NCI-H1694 (cell line): ENCODE measurements at places on chromosomes 7 and 10.

DNA sequence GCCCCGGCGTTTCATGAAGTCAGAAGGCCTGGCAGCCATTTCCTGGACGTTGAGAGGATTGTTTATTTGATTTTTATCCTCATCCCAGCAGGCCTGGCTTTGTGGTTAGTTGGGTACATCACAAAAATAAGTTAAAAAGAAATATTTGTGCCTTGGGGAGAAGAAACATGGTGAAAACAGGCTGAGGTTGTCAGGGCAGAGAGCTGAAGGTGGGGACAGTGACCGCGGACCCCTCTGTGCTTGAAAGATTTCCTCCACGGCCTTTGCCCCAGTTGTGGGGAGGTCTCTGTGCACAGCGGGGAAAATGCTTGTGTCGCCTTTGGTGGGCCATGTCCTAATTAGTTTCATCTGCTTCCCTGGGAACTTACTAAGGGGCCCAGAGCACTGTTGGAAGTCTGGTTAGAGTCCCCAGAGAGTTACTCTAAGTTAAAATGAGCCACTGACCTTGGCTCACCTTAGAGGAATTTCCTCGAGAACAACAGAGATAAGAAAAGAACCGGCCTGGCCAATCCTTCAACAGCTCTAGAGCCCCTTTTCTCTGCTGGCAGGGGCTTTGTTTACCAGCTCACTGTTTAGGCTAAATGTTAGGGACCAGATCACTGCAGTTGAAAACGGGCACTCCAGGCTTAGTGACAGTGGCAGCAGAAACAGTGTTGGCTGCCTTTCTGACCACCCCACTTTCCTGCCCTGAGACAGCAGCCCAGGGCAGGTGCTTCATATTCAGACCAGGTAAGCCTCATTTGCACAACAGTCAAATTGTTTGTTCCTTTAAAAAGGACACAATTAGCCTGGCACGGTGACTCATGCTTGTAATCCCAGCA lies 37.9 kb downstream of the CRCP start:
- DNase-seq = no peak

DNA sequence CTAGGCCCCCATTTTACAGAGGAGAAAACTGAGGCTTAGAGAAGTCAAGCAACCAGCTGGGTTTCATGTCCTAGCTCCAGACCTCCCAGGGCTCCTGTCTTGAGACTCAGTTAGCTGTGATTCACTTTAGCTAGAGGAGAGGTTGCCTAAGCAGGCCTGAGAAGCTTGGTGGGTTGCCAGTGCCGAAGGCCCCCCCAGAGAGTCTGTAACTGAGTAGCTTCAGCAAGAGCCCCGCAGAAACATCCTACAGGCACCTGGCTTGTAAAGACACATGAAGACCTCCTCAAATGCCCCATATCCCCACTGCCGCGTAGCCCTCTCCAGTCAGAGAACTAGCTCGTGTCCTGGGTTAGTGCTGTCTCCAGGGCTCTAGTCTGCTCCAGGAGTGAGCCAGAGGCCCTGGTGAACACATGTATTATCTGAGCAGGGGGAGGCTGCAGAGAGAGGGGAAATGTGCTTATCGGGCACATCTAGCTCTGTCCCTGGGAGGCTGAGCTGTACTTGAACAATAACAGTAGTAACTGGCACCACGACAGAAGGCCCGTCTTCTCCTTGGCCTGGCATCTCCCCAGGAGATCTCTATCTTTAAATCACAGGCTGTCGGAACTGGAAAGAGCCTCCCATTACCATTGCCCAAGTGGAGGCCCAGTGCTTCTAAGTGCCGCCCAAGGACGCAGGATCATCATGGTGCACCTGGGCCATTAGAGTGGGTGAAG lies 28.9 kb downstream of the UNC5B start:
- no peak for DNase-seq

- DNase-seq = peak; percentile 48
Observed at GRCh38 chr7:93461350-93461749, 113.2 kb downstream of the CALCR start.

DNA sequence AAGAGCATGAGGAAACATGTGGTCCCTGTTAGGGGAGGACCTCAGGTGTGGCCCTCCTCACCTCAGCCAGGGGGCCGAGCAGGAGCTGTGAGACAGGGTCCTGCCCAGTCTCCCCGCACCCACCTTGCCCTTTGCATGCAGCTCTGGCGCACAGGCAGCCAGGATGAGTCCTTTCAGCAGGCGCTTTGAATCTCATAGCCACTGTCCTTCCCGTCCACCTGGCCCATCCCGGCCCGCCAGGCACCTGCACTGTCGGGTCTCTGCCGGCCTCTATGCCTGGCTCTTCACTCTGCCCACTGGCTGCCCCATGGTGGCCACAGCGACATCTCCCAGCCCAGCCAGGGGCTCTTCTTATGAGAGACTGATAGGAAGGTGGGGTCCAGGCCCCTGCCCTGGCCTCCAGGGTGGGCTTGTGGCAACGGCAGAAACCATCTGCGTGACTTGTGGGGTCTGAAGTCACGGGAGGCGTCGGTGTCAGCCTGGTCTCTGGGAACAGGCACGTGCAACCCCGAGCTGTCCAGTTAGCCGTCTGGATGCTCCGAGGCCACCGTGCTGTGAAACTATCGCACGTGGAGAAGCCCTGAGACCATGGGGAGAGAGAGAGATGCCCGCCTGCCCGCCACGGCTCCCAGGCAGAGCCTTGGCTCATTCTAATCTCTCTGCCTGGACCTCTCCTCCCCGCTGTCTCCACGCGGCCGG lies 37.4 kb downstream of the FOXL3 start:
- no peak for DNase-seq

DNA sequence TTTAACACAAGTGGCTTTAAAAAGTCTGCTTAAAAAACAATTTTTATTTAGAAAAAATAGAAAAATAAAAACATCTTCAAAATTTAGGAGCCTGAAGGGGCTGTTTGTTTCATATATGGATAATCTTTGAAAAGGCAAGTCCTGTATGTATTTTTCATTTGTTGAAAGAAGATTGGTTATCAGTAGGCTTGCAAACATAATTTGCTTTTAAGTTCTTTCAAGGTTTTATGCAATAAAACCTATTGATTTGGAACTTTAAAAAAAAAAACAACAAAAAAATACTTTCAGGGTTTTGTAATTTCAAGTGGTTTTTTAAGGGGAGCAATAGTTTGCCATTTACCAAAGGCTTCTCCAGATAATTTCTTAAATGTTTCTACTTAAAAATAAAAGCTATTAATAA lies 35.6 kb downstream of the MPLKIP start:
- DNase-seq = no peak

- DNase-seq = no peak
Observed at GRCh38 chr10:63286340-63286739, 153.2 kb downstream of the NRBF2 start.

GRCh38 chr7:129887865-129888264 lies 64.9 kb downstream of the UBE2H start:
- DNase-seq = no peak

DNA sequence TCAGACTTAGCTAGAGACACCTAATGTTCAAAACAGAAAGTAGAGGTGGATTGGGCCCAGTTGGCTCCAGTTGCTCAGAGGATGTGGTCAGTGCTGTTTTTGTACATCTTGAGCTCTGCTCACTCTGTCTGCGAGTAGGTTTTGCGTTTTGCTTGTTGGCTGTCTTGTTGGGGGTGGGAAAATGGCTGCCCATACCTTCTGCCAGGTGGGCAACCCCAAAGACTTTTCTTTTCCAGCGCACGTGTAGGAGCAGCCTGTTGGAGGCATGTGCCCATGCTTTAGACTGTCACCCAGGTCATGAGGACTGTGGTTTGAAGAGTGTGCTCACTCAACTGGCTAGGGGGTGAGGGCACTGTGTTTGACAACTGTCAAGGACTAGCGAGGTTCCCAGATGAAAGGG lies 73.9 kb downstream of the KAT6B start:
- DNase-seq = no peak

DNA sequence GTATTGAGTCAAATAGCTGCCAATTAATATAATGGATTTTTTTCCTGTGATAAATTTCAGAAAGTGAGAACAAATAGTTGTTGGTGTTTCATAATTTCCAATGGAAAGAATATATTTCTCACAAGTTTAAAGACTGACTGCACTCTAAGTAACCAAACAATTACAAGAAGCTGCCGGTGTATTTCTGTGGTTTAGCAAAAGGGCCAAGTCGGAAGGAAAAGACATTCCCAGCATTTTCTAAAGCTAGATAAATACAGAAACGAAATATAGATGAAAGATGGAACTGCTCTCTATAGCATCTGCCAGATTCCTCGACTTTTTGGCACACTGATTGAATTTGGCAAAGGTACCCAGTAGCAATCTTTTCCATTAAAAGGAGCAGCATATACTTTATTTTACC lies 92.7 kb upstream of the MKX start:
- DNase-seq = no peak

DNA sequence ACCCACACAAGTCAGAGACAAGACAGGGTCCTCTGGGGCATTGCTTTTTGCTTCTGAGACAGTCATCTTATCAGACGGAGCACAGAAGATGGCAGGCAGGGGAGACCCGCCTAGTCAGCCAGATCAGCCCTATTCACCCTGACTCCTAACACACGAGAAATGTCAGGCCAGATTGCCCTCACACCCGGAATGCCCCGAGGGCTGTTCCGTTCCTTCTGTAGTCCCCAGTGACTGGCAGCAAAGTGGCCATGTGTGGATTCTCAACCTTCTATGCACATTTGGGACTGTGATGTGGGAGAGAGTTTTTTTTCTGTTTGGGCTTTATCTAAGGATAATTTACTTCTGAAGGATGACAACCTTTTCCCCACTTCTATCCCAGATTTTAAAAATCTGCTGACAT lies 35.5 kb upstream of the TBX20 start:
- DNase-seq = no peak

DNA sequence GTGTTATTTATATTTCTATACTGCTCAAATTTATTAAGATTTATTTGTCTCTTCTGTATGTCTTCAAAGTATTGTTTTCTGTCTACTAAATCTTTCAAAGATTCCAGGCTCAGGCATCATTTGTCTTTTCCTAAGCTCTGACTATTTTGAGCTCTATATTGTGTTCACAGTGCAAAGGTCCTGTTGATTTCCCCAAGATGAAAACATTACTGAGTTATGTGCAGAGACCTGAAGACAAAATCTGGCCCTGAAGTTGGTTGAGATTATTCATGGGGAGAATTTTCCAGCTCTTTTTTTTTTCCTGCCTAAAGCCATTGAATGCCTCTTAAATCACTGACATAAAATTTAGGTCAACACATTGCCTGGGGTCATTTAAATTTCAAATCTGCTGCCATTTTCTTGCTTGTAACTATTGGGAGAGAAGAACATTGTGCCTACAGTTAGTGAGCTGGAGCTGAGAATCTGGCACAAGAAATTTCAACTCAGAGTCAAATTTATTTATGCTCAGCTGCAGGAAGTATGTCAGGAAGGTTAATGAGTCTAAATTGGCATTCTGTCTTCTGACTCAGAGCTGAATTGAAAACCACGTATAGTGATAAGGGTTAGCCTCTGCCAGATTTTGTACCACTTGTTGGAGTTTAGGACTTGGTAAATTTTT lies 31.6 kb downstream of the CSTF2T start:
- DNase-seq = no peak

DNA sequence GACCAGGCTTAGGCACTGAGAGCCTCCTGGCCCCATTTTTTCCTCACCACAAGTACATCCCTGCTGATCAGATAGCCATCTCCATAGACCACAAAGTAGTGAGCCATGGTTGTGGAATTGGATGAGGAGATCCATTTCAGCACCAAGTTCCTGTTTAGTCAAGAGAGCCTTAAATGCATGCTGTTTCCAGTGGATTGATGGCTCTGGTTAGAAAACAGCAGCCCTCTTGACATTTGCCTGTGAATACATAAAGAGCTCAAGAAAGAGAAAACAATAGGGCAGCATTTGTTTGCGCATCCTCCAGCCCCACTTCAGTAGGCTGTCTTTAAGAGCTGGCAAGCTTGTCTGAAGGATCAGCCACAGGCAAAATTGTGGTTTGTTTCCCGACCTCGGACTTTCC lies 251.2 kb downstream of the POU6F2 start:
- no peak for DNase-seq

DNA sequence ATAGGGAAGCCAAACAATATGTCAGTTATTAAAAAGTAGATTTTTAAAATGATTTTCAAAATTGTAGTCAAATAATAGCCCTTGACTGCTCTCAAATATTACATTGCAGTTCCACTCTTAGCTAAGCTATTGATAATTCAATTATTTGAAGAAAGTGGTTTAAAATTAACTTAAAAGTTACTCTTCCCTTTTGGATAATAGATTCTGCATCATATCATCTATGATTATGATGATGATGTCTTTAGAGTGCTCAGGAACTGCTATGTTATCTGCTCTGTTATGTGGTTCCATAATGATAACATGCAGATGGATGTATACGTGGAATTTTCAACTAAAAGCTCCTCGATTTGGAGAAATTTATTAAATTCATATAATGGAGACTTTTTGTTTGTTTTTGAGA lies 110.0 kb downstream of the ADAM22 start:
- DNase-seq = no peak

- no peak for DNase-seq
Observed at GRCh38 chr10:49679480-49679893, at the start of gene C10orf53. TSS of gene C10orf53 (plus strand) at chr10:49679651. CDS start at chr10:49679698, 47 bp downstream.

DNA sequence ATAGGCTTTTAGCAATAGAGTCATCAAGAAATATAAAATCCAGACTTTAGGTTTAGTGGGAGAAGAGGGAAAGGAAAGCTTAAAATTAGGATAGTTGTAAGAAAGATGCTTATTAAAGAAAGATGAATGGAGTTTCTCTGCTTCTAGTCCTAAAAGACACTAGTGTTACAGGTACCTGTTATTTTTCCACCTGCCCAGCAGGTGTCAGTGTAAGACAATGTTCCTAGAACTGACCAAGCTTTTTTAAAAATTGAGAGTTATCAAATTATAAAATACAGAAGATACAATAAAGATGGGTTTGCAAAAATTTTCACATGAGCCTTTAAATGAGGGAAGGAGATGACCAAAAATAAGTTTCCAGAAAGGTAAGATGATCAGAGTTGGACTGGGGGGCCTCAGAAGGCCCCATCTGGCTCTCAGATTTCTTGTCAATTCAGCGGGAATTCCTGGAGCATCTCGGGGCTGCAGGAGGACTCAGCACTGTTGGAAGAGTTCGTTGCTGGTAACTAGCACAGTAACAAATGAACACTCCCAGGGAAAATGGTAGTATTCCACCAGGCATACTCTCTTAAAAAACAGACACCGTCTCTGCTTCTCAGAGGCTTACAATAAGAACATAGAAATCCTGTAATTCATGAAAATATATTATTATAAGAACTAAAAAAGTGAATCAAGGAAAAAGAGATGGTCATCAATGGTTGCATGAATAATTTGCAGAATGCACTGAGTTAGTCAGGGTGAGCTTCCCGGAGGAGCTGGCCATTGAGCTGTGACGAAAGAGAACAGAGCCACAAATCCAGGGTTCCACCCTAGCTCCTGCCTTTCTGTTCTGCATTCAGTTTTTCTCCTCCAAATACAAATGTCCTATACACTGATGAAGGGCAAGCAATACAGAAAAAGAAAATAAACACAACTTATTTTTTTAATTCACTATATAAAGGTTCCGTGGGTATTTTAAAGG lies 71.8 kb upstream of the PIK3CG start:
- DNase-seq = peak; percentile 10
